Tibial nerve (tissue), 4 donors: ENCODE measurements at places on chromosomes 2 and 18. TPM values are rescaled to one million over a fixed set of nuclear protein-coding genes. Genes with fewer than 3 reads are reported as not detected.

DNA sequence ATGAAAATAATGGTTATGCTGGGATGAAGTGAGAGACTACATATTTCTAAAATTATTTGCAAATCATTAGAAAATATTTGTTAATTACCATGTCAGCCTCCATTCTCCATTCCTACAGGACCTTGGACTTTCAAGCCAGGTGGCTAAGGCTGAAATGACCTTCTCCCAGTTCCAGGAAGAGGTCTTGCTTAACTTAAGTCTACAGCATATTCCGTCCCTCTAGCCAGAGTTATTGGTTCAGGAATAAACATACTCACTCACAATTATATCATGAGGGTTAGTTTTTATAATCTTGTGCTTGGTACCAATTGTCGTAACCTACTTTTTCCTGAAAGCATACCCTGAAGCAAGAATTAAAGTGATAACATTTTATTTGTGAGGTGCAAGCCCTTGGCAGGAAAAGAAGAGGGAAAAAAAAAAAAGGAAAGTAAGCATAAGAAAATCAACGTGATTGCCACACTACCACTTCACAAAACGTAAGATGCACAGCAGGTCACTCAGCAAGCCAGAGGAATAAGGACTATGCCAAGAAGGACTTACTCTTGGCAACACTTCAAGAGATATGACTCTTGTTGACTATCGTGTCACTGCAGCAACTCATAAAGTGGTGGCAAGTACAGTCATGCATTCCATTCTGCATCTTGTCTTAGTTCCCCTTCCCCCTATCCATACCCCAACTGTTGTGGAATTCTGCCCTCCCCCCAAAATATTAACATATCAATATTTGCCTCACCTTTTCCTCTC is 479.1 kb downstream of the MBD2 start:
- H3K4me1 ChIP-seq, result no peaks in the 10 kb centered on the region
- DNase-seq, result no peak
- H3K4me3 ChIP-seq, result no peak overlapping the region
- H3K27ac ChIP-seq, result no peak overlapping the region
- no peaks in the 10 kb centered on the region for H3K36me3 ChIP-seq

GRCh38 chr2:209988010-209988409 is 14.4 kb upstream of the RPE start:
- no peak overlapping the region for H3K4me3 ChIP-seq
- H3K4me1 ChIP-seq, result no peaks in the 10 kb centered on the region
- no peaks in the 10 kb centered on the region for H3K27me3 ChIP-seq

DNA sequence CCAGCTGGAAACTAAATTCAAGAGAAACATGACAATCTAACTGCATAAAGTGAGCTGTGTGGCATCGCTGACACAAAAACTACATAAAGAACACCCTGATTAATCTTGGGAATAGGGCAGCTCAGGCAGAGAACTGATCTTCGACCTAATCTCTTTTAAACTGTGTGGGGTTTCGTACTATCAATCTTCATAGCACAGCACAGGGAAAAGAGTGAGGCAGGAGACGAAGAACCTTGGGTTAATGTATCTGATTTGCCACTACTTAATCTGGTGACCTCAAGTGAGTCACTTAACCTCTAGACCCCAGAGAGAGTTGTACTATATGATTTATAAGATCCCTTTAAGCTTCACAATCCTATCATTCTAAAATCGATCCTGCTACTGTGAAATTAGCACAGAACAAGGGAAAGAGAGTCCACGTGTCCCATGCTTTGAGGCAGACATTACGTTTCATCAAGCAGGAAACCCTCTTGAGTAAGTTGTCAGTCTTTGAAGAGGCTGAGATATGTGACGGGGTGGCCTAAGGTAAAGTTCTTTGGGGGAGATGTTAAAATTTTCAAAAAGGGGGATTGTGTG is 519.7 kb downstream of the SOCS6 start:
- DNase-seq, result no peak
- H3K36me3 ChIP-seq, result no peaks in the 10 kb centered on the region
- no peak overlapping the region for H3K27ac ChIP-seq

- no peaks in the 10 kb centered on the region for H3K36me3 ChIP-seq
- no peak for DNase-seq
- no peak overlapping the region for H3K4me3 ChIP-seq
- H3K27me3 ChIP-seq, result no peaks in the 10 kb centered on the region
Observed at GRCh38 chr2:44840503-44840850, 101.0 kb upstream of the SIX3 start.

DNA sequence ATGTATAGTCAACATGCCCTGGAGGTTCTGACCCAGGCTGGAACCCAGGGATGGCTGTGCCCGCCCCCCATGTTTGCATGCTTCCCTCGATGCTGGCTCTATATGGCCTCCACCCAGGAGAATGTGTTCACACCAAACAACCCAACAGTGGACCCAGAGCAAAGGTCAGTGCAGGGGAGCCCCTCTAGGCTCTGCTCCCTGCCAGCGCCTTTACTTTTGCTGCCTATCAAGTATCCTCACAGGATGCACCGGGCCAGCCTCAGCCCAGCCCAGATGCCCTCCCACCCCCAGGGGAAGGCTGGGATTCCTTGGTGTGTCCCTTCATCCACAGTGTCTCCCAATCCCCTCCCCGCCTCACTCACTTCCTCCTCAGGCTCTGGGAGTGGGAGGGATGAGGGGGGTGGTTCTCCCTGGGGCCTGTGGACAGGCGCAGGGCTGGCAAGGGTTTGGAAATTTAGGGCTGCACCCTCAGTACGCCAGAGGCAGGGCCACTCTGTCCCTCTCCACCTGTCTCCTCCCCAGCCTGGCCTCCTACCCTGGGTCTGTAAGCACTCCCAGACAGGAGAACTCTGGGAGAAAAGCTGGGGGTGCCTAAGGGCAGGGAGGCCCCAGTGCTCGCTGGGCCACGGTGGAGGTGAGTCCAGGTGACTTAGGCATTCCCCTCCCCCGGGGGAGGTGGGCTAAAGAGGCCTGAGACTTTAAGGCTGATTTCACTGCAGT is 2.3 kb downstream of the ATP6V1B1 start:
- H3K4me3 ChIP-seq, result no peak overlapping the region
- H3K27me3 ChIP-seq, result no peaks in the 10 kb centered on the region
- no peaks in the 10 kb centered on the region for H3K36me3 ChIP-seq
- H3K4me1 ChIP-seq, result no peaks in the 10 kb centered on the region
- no peak overlapping the region for H3K27ac ChIP-seq

DNA sequence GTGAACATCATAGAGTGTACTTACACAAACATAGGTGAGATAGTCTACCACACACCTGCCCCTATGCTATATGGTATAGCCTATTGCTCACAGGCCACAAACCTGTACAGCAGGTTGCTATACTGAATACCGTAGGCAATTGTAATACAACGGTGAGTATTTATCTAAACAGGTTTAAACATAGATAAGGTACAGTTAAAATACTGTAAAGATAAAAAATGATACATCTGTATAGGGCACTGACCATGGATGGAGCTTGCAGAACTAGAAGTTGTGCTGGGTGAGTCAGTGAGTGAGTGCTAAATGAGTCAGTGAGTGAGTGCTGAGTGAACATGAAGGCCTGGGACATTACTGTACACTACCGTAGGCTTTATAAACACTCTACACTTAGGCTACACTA is 267.0 kb upstream of the HS6ST1 start:
- H3K4me3 ChIP-seq, result no peak overlapping the region
- H3K27me3 ChIP-seq, result no peaks in the 10 kb centered on the region
- H3K36me3 ChIP-seq, result no peaks in the 10 kb centered on the region
- DNase-seq, result no peak
- H3K27ac ChIP-seq, result no peak overlapping the region
- no peaks in the 10 kb centered on the region for H3K4me1 ChIP-seq

DNA sequence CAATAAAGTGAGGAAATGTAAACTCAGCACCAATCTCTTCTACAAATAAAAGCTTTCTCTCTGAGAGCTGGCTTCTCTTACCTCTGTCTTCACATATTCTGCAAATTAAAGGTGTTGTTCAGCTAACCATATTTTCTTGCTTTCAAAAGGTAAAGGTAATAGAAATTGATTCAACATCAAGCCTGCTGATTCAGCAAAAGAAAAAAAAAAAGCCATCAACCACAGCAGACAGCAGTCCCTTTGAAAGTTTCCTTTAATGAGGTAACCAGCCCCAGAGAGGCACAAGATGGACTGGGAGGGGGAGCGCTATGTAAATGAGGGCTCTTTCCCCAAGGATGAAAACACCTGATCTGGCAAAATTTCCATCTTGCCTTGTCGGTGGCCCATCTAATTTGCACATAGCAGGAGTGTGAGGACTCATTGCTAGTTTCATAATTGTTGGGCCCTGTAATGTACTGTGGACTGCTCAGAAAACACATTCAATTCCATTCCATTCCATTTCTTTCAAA is 154.9 kb upstream of the SOX11 start:
- no peak for DNase-seq
- H3K36me3 ChIP-seq, result no peaks in the 10 kb centered on the region
- no peak overlapping the region for H3K27ac ChIP-seq
- H3K27me3 ChIP-seq, result no peaks in the 10 kb centered on the region

- no peaks in the 10 kb centered on the region for H3K27me3 ChIP-seq
- H3K4me1 ChIP-seq, result no peaks in the 10 kb centered on the region
- DNase-seq, result no peak
- no peak overlapping the region for H3K27ac ChIP-seq
- H3K4me3 ChIP-seq, result no peak overlapping the region
Observed at GRCh38 chr2:140680862-140681261, 1450.0 kb downstream of the LRP1B start.

- no peaks in the 10 kb centered on the region for H3K36me3 ChIP-seq
- H3K4me1 ChIP-seq, result no peaks in the 10 kb centered on the region
- no peak overlapping the region for H3K27ac ChIP-seq
- no peak overlapping the region for H3K4me3 ChIP-seq
Observed at GRCh38 chr2:118852605-118853128, 5.2 kb upstream of the EN1 start.

- H3K36me3 ChIP-seq, result no peaks in the 10 kb centered on the region
- DNase-seq, result no peak
- H3K4me1 ChIP-seq, result peaks cover 30% of the 10 kb centered on the region
- no peaks in the 10 kb centered on the region for H3K27me3 ChIP-seq
Observed at GRCh38 chr2:217642944-217643343, 359.9 kb downstream of the TNS1 start.

DNA sequence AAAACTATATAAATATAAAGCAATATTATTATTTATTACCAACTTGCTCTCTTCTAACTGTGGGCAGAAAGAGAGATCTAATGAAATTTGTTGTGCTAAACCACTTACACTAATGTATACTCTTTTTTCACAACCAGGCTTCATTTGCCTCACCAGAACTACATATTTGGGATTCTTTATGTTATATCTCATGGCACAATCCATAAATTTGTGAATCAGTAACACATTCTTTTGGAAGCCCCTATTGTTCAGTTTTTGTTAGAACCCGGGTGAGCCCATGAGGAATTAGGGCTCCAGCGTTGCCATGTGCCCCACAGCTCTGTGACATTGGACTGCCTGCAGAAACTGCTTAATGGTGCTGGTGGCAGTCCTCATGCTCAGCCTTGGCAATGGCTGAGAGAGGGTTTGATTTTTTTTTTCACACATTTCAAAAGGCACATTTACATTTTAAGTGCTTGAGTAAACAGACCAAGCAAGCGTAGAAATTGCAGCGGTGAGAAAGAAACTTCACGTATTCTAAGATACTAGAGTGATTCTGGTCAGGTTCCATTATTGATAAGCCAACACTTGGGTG is 15.3 kb downstream of the VIT start:
- peaks cover 3% of the 10 kb centered on the region for H3K4me1 ChIP-seq
- DNase-seq, result no peak

- H3K27me3 ChIP-seq, result no peaks in the 10 kb centered on the region
- H3K36me3 ChIP-seq, result no peaks in the 10 kb centered on the region
- H3K4me3 ChIP-seq, result no peak overlapping the region
- peak overlapping the region; percentile 58 for H3K27ac ChIP-seq
- DNase-seq, result no peak
Observed at GRCh38 chr18:76771192-76771799, 51.1 kb upstream of the ZNF236 start.

DNA sequence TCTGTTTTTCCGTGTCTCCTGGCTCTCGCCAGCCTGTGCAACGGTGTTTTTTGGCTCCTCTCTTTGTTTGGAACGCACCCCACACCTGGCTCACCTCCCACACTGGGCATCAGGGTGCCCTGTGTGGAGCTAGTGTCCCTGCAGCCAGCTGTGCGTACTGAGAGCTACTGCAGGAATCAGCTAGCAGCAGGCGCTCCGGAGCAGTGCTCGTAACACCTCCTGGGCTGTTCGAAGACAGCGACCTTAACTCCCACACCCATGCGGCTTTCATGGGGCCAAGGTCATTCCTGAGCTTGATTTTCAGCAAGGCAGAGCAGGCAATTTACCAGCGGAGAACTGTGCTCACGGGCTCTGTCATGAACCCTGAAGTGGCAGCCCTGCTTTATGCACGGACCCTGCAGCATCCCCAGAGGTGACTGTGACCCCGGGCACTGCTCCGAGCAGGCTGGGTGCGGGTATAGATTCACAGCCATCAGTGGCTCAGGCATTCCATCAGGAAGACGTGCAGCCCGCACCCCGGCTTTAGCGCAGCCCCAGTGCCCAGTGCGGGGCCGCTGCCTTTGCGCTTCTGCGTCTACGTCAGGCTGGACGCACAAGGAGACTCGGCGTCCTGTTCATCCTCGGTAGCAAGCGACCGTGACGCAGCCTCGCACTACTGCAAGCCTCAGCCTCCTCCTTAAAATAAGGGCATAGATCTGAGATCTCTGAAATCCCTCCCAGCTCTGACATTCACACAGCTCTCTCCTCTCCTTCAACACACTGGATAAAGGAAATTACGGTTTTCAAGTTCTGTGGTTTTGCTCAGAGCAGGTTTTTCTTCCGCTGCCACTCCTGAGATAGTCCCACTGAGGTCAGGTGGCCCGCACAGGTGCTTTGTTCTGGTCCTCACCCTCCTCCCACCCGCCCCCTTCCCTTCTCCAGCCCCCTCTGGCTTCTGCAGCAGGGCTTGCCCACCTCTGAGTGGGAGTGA is 58.2 kb downstream of the ADI1 start:
- no peaks in the 10 kb centered on the region for H3K27me3 ChIP-seq
- peak; percentile 11 for DNase-seq
- no peak overlapping the region for H3K4me3 ChIP-seq
- peak overlapping the region; percentile 95 for H3K27ac ChIP-seq

The TEX44 gene
- total RNA-seq, result not detected

The EHD3 gene
- total RNA-seq, result 12.6 TPM

The PMAIP1 gene
- total RNA-seq, result 0.98 TPM

The TWIST2 gene
- total RNA-seq, result 101 TPM

The ACKR3 gene
- 57.6 TPM for total RNA-seq

The MATN3 gene
- total RNA-seq, result 35.2 TPM

The CNTNAP5 gene
- under 0.01 TPM for total RNA-seq
